Left renal cortex interstitium (tissue), 4 donors: ENCODE measurements at places on chromosomes 2 and 18. TPM values are rescaled to one million over a fixed set of nuclear protein-coding genes. Genes with fewer than 3 reads are reported as not detected.
A peak's percentile ranks its signal among the peaks of the same experiment; 100 is the strongest.

SIX3 gene
- polyA plus RNA-seq, result not detected

RPIA gene
- polyA plus RNA-seq, result 32.6 TPM

TMEM178A gene
- polyA plus RNA-seq, result 70.6 TPM

SPC25 gene
- 17.5 TPM for polyA plus RNA-seq

CCT7 gene
- polyA plus RNA-seq, result 240 TPM

TMEM169 gene
- 15.2 TPM for polyA plus RNA-seq

TCF7L1 gene
- 39.4 TPM for polyA plus RNA-seq

ASB18 gene
- 0.09 TPM for polyA plus RNA-seq

IL1F10 gene
- polyA plus RNA-seq, result not detected

SNTG2 gene
- polyA plus RNA-seq, result 2.8 TPM

DNA sequence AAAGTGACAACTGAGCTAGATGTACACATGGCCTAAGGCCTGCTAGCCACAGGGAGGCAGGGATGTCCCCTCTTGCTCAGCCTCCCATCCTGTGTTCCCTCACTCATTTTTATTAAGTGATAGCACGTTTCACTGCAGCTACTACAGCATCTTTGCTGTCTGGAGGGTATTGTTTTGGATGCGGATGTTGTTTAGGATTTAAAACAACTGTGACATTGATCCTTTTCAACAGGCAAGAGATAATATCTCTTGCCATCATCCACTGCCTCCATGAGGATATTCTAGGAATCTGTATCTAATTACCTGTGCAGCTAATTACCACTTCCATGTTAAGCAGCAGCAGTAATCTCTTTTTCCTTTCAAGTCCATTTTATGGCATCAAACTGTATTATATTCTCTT, 345.4 kb downstream of the PARD3B start:
- no peak for DNase-seq

DNA sequence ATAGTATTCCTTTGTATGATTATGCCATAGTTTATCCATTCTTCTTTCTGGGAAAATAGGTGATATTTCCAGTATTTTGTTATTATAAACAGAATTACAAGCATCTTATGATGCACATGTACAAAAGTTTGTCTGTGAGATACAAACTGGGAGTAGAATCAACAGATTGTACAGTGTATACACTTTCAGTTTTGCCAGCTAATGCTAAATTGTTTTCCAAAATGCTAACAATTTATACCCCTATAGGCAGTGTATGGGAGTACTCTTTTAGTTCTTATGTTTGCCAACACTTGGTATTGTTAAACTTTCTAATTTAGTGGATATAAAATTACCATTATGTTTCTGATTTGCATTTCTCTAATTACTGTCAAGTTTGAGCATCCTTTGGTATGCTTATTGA, 31.0 kb upstream of the TNFRSF11A start:
- DNase-seq, result no peak

- no peak for DNase-seq
Observed at GRCh38 chr2:98028101-98028561, 32.4 kb upstream of the TMEM131 start.

- no peak for DNase-seq
Observed at GRCh38 chr2:3060049-3060448, 317.6 kb downstream of the EIPR1 start.

GRCh38 chr2:160427629-160428404, 65.8 kb downstream of the RBMS1 start:
- peak; percentile 56 for DNase-seq

DNA sequence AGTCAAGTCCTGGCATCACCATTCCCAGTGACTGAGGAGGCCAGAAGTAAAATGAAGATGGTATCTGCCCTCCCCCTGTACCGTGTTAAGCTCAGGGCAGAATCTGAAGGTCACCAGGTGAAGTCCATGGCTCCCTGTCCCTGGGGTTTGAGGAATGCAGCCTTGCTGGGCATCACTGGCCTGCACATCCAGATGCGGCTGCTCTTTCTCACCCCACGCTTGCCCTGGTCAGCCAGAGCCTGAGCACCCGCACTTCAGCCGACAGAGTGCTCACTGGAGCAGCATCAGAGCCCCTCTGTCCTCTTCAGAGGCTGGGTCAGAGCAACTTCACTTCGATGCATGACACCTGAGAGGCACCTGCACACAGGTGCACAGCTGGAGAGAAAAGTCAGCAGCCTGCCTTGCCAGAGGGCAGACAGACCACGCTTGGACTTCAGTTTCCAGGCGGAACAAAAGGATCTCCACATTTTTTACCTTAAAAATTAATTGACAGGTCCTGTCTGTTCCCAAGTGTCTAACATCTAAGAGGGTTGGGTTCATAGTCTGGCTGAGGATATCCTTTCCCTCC, 267.3 kb downstream of the ANAPC1 start:
- DNase-seq, result no peak

DNA sequence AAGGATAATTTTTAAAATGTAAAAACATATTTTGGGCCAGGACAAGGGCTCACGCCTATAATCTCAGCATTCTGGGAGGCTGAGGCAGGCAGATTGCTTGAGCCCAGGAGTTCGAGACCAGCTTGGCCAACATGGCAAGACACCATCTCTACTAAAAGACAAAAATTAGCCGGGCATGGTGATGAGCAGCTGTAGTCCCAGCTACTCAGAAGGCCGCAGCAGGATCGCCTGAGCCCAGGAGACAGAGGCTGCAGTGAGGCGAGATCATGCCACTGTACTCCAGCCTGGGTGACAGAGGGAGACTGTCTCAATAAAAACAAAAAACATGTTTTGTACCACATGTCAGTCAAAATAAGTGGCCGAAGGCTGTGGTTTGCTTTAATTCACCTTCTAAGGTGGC, 122.5 kb downstream of the HDAC4 start:
- DNase-seq, result no peak

DNA sequence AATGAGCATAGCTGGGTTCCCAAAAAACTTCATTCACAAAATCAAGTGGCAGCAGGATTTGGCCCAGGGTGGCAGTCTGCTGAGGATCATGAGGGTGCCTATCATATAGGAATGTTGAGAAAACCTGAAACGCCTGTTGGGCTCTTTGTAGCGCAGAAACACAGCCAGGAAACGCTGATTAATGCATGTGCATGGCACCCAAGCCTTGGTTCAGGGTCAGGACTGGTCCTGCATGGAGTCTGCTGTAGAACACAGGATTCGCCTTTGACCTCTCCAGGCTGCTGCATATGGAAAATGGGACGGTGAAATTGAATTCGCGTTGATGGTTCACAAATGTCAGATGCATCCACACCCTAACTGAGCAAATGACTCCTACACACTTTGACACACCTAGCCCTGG, 227.9 kb upstream of the COPS8 start:
- no peak for DNase-seq

DNA sequence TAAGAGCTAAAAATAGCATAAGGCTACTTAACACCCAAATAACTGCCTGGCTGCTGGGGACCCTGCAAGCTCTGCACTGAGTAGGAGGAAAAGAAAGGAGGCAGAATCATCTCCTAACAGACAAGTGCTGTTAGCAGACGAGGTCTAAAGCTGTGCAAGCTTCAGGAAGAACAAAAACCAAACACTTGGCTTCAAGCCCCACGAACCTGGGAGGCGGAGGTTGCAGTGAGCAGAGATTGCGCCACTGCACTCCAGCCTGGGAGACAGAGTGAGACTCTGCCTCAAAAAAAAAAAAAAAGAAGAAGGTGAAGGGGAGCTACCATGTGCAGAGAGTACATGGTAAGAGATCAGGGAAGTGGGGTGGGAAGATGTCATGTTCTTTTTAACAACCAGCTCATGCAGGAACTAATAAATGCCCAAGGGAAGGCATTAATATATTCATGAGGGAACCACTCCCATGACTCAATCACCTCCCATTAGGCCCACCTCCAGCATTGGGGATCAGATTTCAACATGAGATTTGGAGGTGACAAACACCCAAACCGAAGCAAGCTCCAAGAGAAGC, 28.8 kb upstream of the INO80C start:
- DNase-seq, result no peak

- no peak for DNase-seq
Observed at GRCh38 chr2:134412639-134412999, 158.7 kb downstream of the MGAT5 start.

GRCh38 chr2:198890490-198890889, 567.2 kb downstream of the SATB2 start:
- DNase-seq, result no peak

DNA sequence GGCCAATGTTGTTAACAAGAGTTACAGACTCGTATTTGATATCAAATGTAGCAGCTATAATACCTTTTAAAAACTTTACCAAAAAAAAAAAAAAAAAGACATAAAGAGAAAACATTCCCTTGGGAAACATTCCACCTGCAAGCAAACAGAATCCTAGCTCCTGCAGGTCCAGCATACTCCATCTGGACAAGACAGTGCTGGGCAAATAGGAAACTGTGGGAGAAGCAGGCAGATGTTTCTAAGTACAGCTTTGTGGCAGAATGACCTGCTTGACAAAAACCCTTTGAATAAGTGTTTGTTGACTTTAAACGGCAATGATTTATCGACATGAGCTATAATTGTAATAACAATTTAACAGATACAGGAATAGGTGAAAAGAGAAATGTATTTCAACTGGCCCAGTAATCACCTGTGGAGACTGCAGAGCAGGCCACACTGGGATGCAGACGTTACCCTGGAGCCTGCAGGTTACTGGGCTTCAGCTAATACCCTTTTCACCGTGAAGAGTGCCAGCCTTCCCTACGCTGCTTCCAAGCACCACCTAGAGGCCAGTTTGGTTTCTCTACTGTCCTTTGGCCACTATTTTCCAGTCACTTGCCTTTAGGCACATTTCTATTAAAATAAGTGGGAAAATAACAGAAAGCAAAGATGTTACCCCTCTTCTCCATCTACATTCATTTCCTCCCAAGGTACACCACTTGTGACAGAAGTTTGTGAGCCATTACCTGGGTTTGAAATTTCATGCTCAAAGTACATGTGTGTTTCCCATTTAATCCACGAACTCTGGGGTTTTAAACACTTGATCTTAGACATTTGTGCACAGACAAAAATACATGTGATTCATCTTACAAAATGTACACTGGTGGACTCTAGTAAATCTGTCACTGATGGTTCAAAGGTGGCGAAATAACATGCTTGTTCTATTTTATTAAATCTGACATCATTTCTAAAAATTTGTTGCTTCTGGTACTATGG, 96.9 kb upstream of the ZNF397 start:
- no peak for DNase-seq

DNA sequence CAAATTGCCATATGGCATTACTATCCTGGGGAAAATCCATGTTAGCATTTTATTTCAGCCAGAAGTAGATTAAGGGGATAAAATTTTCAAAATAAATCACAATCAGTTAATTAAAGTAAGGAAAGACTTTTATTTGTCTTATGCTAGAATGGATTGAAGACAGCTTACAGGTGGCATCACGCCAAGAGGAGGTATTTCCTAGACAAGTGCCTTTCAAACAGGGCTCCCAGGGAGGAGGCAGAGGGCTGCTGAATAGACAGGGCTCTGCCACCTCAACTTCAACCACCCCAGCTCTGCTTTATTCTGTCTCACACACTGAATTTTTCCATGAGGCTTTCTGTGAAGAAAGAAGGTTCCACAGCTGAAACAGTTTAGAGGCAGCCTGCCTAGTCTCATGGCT, 12.2 kb downstream of the CCDC68 start:
- DNase-seq, result no peak

GRCh38 chr18:47545613-47546012, 294.2 kb upstream of the SKOR2 start:
- DNase-seq, result no peak

- no peak for DNase-seq
Observed at GRCh38 chr18:6648581-6648980, 80.9 kb upstream of the ARHGAP28 start.

- no peak for DNase-seq
Observed at GRCh38 chr2:43084699-43085091, 141.7 kb downstream of the ZFP36L2 start.

GRCh38 chr18:54149078-54149697, 75.3 kb downstream of the MBD2 start:
- no peak for DNase-seq

DNA sequence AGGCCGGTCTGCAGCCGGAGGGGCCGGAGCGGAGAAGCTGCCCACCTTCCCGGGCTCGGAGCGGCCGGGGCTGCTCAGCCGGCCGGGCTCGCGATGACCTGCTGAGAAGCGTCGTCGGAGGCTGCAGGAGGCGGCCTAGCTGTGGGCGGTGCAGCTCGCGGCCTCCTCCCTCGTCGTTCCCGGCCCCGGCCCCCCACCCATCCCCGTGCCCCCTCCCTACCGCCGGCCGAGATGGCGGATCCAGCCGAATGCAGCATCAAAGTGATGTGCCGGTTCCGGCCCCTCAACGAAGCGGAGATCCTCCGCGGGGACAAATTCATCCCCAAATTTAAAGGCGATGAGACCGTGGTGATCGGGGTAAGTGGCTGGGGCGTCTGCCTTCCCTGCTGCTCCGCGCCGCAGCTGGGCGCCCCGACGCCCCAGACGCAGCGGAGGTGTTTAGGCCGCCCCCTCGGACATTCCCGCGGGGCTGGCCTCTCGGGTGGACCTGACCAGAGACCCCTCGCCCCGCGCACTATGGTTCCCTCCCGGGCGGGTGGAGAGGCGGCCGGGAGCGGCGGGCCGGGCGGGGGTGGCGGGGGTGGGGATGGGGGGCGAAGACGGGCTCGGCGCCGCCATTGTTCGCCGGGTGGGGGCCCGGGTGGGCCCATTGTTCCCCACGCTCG, 492 bp downstream of the KIF5C start:
- DNase-seq, result no peak

DNA sequence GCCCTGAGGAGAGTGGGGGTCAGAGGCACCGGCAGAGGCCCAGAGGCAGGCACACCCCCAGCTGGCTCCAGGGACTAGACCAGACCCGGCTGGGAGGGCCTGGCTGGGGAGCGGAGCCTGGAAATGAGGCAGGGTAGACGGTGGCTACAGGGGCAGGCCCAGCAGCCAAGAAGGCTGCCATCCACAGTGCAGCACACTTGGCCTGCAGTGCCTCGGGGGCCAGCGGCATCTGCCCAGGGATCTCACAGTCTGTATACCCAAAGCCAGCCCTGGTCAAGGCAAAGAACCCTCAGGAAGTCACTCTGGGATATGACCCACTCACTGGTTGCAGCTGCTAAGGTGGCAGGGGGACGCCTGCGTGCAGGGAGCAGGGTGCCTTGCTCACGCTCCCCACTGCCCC, 17.8 kb downstream of the PER2 start:
- DNase-seq, result no peak

DNA sequence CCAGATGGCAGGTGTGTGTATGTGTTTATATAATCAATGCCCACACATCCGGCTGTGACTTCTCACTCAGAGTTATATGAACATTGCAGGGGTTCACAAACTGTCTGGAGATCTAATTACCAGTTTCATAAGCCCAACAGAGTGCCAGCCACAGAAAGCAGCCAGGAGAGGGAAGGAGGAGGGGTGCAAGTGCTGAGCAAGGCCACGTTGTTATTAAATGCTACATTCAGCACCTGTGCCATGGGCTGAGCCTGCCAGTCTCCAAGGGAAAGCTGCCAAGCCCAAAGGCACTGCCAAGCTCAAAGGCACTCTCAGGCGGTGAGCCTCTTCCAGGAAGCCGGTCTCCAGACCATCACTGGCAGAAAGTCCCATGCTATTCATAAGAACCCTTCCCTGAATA, 17.4 kb downstream of the XDH start:
- DNase-seq, result no peak

GRCh38 chr18:37539236-37539635, 26.4 kb downstream of the CELF4 start:
- DNase-seq, result no peak
